ENCODE measurements at places on chromosomes 1 and 21. TPM values are rescaled to one million over a fixed set of nuclear protein-coding genes. Genes with fewer than 3 reads are reported as not detected.

- no peak overlapping the region for H3K4me3 ChIP-seq
- DNase-seq, result no peak
- H3K27me3 ChIP-seq, result no peaks in the 10 kb centered on the region
- H3K27ac ChIP-seq, result peak overlapping the region; percentile 73
- H3K4me1 ChIP-seq, result peaks cover 36% of the 10 kb centered on the region
- H3K36me3 ChIP-seq, result no peaks in the 10 kb centered on the region
These were observed 98.6 kb upstream of the JUN start for GRCh38 chr1:58882322-58882948.

Gene CD1B
- total RNA-seq, result 0.09 TPM

Gene NADK
- 18.2 TPM for total RNA-seq

DNA sequence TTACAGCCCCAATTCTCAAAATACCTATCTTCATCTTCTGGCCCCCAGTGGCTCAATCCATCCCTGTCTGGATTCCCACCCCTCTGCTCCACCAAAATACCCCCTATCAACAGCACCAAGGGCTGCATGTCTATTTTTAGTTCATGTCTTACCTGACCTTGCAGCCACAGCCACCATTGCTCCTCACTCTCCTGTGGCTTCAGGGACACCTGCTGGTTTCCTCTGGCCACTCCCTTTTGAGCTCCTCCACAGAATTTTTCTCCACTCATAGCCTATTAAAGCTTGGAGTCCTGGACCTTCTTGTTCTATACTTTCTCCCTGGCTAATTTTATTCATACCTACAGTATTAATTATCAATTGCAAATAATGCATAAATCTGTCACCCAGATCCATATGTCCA lies 125.3 kb upstream of the NGF start:
- no peak overlapping the region for H3K4me3 ChIP-seq
- no peaks in the 10 kb centered on the region for H3K36me3 ChIP-seq
- H3K27ac ChIP-seq, result no peak overlapping the region
- no peaks in the 10 kb centered on the region for H3K27me3 ChIP-seq
- H3K4me1 ChIP-seq, result peaks cover 2% of the 10 kb centered on the region

DNA sequence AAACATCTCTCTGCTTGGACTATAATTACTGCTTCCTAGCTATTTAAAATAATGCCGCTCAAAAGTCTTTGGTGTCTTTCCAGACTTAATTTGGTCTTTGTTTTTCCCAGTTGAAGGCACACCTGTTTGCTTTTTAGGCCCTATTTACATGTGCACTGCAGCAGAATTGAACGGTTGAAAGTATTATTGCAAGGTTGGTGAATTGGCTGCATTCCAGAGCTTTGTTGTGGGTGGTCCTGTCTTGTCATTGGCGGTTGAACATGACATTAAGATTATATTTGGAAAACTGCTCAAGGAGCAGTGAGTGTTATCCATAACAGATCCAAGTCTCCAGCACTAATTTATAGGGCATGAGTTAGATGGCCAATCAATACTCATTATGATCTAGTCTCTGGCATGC lies 656.3 kb downstream of the PTPRC start:
- DNase-seq, result no peak
- no peak overlapping the region for H3K27ac ChIP-seq
- no peaks in the 10 kb centered on the region for H3K36me3 ChIP-seq

Gene TAF13
- 17.7 TPM for total RNA-seq

GRCh38 chr1:225435487-225435886 lies 7.6 kb upstream of the LBR start:
- peaks cover 2% of the 10 kb centered on the region for H3K27me3 ChIP-seq
- H3K36me3 ChIP-seq, result no peaks in the 10 kb centered on the region
- H3K4me3 ChIP-seq, result no peak overlapping the region

DNA sequence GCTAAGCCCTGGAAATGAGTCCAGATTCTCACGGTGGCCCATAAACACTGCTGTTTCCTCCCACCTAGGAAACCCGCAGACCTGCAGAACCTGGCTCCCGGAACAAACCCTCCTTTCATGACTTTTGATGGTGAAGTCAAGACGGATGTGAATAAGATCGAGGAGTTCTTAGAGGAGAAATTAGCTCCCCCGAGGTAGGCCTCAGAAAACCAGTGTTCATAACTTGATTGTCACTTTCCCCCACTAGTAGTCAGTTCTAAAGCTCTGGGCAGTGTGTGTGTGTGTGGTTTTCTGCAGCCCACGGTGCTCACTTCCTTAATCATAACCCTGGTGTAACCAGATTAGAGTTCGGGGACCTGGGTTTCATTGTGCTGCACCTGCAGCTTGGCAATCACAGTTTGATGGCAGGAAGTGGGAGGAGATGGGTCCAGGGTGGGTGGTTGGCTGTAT lies 39.1 kb downstream of the CLIC6 start:
- H3K4me1 ChIP-seq, result peaks cover 9% of the 10 kb centered on the region
- H3K27ac ChIP-seq, result no peak overlapping the region
- DNase-seq, result no peak
- H3K27me3 ChIP-seq, result peaks cover 8% of the 10 kb centered on the region

GRCh38 chr1:27542463-27543273 lies 52.7 kb upstream of the WASF2 start:
- H3K27ac ChIP-seq, result peak overlapping the region; percentile 49
- no peak overlapping the region for H3K4me3 ChIP-seq
- peaks cover 65% of the 10 kb centered on the region for H3K4me1 ChIP-seq
- no peak for DNase-seq
- H3K27me3 ChIP-seq, result no peaks in the 10 kb centered on the region

GRCh38 chr1:231807541-231807940 lies 181.0 kb downstream of the DISC1 start:
- no peaks in the 10 kb centered on the region for H3K36me3 ChIP-seq
- no peaks in the 10 kb centered on the region for H3K27me3 ChIP-seq
- H3K4me1 ChIP-seq, result peaks cover 12% of the 10 kb centered on the region
- peak; percentile 24 for DNase-seq

DNA sequence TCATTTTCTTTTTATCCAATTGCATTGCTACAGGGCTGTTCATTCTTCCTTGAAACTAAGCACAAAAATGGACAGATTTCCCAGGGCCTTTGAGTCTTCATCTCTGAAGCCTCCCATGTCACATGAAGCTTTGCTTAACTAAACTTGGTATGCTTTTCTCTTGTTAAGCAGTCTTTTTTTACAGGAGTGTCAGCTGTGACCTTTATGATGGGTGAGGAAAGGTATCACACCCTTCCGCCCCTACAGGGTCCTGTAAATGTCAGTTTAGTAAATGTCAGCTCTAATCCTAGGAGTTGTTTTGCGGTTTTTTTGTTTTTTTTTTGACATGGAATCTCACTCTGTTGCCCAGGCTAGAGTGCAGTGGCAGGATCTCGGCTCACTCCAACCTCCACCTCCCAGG lies 2.6 kb upstream of the AGTRAP start:
- no peaks in the 10 kb centered on the region for H3K27me3 ChIP-seq
- no peak overlapping the region for H3K27ac ChIP-seq
- H3K36me3 ChIP-seq, result no peaks in the 10 kb centered on the region

GRCh38 chr1:214439352-214440119 lies 111.9 kb downstream of the PTPN14 start:
- peak; percentile 45 for DNase-seq
- no peak overlapping the region for H3K4me3 ChIP-seq
- H3K4me1 ChIP-seq, result peaks cover 4% of the 10 kb centered on the region
- H3K27me3 ChIP-seq, result no peaks in the 10 kb centered on the region
- no peak overlapping the region for H3K27ac ChIP-seq

Gene KCNK2
- 3.7 TPM for total RNA-seq

DNA sequence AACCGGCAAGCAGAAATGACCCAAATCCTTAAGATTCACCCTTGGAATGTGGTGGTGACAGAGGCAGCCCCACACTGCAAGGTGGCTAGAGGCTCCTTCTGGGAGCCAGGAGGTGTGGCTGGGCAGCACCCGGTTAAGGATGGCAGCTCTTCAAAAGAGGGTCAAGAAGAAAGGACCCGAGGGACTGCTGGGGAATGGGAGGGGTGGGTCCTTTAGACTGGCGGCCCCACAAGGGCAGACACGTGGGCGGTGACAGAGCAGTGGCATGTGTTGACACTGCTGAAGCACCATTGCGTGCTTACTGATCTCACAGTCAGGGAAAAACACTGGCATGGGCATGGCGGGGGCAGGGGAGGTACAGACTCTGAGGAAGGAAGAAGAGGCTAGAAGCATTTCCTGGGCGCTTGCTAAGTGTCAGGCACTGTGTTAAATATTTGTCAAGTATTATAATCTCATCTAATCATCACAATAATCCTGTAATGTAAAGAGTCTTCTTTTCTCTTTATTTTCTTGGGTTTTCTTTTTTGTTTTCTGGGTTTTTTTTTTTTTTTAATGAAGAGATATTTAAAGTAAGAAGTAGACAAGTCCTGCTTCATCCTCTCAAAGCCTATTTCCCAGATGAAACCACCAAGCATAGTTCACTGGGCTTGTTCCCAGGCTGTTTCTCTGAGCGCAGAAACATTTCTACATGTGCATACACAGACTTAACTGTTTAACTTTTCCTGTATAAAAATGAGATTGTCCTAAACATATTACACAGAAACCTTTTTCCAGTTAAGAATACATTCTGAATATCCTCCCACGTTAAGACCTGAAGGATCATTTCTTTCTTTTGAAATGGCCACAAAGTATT lies 165.8 kb upstream of the EDN2 start:
- peaks cover 9% of the 10 kb centered on the region for H3K4me1 ChIP-seq
- peak overlapping the region; percentile 66 for H3K27ac ChIP-seq
- peak; percentile 69 for DNase-seq
- H3K27me3 ChIP-seq, result peaks cover 2% of the 10 kb centered on the region
- no peaks in the 10 kb centered on the region for H3K36me3 ChIP-seq
- no peak overlapping the region for H3K4me3 ChIP-seq

DNA sequence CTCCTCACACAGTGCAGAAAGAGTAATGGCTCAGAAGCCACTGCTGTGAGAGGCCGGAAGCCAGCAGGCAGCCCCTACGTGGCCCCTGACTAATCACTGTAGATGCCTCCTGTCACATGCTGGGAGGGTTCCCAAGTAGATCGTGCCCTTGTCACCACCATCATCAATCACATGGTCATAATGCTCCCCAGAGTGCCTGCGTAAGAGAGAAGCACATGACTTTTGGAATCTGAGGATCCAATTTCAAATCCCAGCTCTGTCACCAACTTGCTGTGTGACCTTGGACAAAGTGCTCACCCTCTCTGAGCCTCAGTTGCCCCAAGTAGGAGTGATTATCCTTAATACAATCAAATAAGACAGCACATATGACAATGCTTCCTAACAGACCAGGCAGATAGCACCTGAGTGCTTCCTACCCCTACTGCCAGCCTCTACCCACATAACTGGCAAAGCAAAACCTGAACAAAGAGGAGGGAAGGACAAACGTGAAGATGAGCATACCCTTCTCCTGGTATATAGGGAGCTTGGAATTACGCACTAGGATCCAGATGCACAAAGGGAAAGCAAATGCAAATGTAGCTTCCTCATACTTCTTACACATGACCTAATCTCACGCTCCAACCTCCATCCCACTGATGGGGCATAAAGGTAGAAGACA lies 65.7 kb downstream of the SDC3 start:
- H3K4me3 ChIP-seq, result no peak overlapping the region
- H3K36me3 ChIP-seq, result no peaks in the 10 kb centered on the region
- peaks cover 11% of the 10 kb centered on the region for H3K27me3 ChIP-seq

DNA sequence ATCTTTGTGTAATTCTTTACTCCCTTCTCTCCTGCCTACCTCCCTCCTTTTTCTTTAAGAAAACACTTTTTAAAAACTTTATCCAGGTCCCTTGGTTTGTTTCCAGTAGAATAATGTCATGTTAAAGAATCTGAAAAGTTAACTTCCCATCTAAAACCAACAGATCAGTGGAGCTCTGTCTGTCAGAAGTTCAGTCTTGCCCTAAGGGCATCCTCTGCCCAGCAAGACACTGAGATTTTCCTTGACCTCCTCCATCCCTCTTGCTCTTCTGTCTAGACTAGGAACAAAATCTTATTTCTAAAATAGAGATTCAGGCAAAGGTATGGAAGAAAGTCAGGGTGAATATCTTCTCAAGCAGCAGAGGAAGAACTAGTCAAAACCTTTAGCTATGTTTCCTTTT lies 5.7 kb upstream of the GNL2 start:
- no peak overlapping the region for H3K4me3 ChIP-seq
- H3K4me1 ChIP-seq, result no peaks in the 10 kb centered on the region
- H3K36me3 ChIP-seq, result no peaks in the 10 kb centered on the region
- H3K27ac ChIP-seq, result no peak overlapping the region
- DNase-seq, result no peak

DNA sequence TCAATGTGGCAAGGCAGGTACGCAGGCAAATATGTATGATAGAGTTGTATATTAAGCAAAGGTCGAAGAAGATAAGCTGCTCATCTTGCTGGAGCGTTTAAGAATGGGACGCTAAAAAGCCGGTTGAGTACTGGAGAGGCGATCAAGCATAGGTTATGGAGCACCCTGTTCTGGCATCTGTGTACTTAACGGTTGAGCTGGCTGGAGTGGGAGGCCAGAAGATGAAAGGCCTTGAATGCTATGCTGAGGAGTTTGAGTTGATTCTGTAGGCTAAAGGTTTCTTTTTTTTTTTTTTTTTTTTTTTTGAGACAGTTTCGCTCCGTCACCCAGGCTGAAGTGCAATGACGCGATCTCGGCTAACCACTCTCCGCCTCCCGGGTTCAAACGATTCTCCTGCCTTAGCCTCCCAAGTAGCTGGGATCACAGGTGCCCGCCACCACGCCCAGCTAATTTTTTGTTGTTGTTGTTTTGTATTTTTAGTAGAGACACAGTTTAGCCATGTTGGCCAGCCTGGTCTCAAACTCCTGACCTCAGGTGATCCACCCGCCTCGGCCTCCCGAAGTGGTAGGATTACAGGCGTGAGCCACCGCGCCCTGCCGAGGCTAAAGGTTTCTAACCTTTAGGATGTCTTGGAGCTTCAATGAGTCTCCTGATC lies 850 bp upstream of the KHDC4 start:
- H3K36me3 ChIP-seq, result peaks cover 27% of the 10 kb centered on the region
- peak; percentile 19 for DNase-seq
- H3K27me3 ChIP-seq, result no peaks in the 10 kb centered on the region
- peak overlapping the region; percentile 83 for H3K27ac ChIP-seq

DNA sequence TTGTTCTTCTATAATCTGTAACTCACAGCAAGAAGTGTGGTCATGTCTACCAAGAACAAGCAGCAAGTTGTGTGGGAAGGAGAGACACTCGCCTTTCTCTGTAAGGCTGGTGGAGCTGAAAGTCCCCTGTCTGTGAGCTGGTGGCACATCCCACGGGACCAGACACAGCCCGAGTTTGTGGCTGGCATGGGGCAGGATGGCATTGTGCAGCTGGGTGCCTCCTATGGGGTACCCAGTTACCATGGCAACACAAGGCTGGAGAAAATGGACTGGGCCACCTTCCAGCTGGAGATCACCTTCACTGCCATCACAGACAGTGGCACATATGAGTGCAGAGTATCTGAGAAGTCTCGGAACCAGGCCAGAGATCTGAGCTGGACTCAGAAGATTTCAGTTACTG lies 15.5 kb downstream of the CD101 start:
- DNase-seq, result no peak
- H3K4me1 ChIP-seq, result peaks cover 18% of the 10 kb centered on the region
- peak overlapping the region; percentile 38 for H3K27ac ChIP-seq

Gene TPR
- total RNA-seq, result 73.8 TPM

Data from muscle of leg (tissue), 16 donors.